ENCODE measurements at places on chromosomes 1 and 21. TPM values are rescaled to one million over a fixed set of nuclear protein-coding genes. Genes with fewer than 3 reads are reported as not detected.

DNA sequence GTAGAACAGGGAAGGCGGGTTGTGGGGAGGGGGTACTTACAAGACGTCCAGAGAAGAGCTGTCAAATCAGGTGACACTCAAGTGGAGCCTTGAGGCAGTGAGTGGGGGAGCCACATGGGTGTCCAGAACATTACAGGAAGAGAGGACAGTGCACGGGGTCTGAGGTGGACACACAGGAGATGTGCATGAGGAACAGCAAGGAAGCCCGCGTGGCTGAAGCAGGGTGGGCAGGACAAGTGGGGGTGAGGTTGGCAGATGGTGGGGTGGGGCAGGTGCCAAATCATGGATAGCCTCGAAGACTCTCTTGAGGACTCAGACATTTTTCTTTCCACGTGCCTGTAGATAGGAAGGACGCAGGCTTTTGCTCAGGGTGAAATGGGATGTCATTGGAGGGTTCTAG is 921 bp downstream of the SMPDL3B start:
- no peak for DNase-seq

TNFRSF9 gene
- polyA plus RNA-seq, result 0.16 TPM

KIRREL1 gene
- not detected for polyA plus RNA-seq

DNA sequence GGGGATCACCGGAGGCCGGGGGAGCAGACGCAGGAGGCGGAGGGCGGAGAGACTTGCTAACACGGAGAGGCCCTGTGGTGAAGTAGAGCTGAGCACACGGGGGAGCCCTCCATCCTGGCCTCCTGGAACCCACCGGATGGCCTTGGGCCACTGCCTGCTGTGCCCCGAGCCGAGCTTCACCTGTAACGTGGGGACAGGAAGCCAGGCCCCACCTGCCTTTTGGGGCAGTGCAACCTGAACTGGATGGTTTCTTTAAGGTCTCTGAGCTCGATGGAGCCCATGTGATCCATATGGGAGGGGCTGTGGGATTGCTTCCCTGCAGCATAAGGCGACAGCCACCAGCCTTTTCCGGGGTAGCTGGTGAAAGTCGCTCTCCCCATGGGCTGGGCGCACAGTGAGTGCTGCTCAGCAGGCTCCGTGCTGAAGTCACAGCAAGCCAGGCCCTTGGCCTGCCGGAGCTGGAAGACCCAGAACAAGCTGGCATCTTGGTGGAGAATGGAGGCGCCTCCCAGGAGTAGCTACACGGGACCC is 35.8 kb downstream of the TFF3 start:
- no peak for DNase-seq

EPRS1 gene
- 13.6 TPM for polyA plus RNA-seq

KRTAP20-3 gene
- polyA plus RNA-seq, result not detected

PTGER3 gene
- polyA plus RNA-seq, result 0.03 TPM

DNA sequence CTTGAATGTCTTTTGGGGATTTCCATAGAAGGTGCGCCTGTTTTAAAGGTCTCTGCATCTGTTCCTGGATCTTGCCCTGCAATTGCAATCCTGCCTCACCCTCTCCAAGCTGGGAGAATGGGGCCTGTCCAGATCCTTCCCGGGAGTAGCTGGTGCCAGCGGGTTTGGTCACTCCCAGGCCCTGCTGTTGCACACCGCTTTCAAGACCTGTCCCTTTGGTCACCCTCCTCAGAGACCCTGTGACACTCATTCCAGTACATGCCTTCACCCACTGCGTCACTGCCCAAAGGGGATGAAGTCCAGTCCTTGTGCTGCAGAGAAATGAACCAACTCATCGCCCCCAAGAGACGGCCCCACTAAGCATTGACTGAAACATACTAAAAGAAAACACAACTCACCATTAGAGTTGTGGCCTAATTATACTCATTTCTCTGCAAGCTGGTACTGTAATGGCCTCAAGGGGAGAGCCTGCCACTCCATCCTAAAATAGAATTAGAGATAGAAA is 1.9 kb upstream of the IRF2BP2 start:
- no peak for DNase-seq
